NCI-H1092 (cell line): ENCODE measurements at places on chromosomes 6 and 20.
A peak's percentile ranks its signal among the peaks of the same experiment; 100 is the strongest.

GRCh38 chr6:39599973-39600372 is 125.2 kb downstream of the KIF6 start:
- DNase-seq, result no peak

DNA sequence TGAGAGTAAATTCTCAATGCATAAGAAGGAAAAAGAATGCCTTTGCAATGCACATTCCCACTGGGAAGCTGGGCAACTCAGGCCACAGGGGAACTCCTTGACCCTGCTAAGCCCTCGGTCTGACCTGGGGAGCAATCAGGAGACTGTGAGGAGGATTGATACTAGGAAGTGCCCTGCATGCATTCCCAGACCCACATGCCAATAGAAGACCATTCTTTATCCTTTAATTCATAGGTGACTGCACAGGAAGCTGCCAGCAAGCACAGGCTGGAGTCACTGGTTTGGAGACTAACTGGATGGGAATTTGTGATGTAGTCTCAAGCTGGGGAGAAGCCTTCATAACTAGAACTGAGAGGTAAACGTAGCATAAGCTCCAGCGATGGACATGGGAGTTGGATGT is 1012.7 kb downstream of the EYS start:
- no peak for DNase-seq

DNA sequence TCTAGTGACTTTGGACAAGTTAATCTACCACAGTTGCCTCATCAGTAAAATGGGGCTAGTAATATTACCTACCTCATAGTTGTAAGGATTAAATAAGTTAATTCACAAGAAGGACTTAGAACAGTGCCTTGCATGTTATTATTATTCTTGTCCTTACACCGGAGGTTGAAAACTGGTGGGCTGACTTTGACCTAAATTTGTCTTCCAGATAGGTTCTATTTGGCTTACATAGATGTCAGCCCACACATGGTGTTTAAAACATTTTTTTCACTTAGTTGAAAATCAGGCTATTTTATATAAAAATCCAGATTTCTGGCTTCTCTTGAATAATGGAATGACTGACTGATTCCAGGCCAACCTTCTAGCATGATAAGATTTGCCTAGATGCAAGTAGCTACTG is 3.2 kb downstream of the SYS1 start:
- no peak for DNase-seq

- no peak for DNase-seq
Observed at GRCh38 chr6:41691426-41692079, 43.9 kb downstream of the TFEB start.

DNA sequence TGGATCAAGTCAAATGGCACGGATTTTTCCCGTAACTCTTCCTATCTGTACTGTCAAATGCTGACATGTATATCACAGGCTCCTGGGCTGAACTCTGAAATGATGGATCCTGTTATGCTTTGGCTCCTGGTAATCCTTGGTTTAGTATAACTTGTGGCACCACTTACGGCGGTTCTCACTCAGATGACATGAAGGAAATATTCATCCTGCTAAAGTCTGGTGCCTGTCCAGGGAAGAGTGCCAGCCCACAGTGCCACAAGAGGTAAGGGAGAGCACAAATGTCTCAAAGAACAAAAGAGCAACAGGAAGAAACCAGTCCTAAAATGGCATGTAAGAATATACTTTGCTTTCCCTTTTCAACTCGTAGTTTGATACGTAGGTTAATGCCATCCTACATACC is 93.1 kb upstream of the TAB2 start:
- DNase-seq, result no peak

DNA sequence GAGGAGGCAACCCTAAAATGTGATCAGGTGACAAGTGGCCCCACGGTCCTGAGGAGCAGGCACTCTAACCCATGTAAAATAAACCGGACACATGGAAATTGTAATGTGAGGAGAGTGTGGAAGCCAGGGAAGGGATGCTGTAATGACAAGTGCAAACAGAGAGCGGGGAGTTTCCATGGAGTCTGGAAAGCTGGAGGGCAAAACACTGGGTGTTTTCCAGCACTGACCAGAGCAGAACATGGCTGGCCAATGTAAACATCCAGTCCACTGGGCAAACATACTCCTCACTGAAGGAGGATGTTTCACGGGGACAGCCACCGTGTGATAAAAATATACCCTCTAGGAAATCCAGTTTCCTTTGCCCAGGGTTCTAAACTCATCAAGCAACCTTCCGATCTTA is 219.0 kb upstream of the JARID2 start:
- DNase-seq, result peak; percentile 46

DNA sequence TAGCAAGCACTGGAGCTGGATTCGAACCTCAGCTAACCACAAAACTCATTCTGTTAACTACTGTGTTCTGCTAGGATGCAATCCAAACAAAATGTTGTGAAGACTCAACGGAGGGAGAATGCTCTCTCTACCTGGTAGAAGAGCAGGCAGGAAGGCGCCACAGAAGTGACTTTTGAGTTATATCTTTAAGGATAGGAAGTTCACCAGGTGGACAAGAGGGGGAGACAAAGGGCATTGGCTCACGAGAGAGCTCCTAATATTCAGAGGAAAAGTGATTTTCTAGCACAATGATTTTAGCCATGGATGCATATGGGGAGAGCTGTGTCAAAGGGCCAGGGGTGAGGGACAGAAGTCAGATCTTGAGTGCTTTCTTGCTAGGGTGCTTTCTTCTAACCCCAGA is 108.4 kb upstream of the MAFB start:
- no peak for DNase-seq

DNA sequence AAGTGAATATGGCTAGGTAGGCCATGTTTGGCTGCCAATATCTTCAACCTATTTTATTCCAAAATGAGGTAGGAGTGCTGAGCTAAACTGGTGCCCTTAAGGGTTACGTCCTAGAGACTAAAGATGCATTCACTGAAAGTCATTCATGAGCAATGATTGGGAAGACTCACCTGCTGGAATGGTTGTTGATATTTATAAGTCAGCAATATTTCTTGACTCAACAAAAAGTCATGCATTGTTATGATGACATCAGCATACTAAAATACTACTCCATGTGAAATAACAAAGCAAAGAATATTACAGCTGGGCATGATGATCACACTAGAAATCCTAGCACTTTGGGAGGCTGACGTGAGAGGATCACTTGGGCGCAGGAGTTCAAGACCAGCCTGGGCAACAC is 17.6 kb upstream of the NUP153 start:
- DNase-seq, result no peak

DNA sequence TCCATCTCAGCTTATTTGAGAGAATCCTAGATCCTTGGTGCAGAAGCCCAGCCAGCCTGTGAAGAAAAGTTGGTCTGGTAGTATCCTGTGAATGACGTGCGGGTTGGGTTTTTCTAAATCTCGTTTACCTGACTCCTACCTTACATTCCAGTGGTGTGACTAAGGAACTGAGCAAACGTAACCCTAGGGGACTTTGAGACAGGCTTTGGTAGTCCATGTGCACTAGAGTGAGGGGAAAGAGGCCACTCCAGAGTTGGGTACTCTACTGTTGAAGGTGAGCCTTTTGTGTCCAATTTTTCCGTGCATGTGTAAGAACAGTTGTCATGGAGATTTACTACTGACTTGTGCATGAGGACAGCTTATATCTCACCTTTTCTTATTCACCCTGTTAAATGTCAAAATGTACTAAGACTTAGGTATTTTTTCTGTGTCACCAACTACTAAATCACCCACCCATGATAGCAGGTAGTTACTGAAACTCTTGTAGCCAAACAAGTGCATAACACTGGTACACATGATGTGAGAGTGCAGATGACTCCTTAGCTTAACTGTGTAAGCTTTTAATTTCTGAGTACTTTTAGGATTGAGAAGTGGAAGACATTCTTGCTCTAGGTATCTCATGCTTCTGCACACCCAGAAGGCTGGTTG is 26.3 kb upstream of the PLCG1 start:
- no peak for DNase-seq

DNA sequence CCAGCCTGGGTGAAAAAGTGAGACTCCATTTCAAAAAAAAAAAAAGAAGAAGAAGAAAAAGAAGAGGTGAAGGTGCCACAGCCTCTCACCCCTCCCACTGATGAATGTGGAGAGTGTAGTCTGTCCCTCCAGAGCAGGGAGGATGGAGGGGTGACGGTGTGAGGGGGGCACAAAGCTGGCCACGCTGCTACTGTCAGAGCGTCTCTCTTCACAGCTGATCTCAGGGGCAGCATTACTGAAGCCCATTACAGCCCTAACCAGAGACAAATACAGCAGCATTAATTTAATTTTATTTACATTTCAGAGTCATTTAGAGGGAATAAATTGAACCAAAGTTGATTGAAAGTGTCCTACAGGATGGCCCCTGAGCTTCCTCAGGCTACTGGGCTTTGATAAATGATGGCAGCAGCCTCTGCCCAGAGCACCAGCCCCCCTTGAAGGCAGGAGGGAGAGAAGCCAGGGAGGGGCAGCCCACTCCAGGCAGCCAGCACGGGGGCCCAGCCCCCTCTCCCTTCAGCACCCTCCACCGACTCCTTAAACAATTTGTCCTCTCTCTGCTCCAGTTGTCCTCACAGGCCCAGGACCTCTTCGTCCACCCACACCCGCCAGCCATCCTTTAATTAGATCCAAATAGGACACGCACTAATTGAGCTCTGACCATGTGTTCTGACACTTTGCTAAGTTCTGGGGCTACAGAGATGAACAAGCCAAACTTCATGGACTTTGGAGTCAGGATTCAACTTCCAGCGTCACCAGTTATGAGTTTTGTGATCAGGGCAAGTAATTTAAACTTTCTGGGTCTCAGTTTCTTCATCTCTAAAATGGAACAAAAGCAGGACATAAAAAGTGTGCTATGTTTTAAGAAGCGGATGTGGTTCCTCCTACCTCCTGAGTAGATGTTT is 18.6 kb upstream of the ZFAND3 start:
- DNase-seq, result no peak

DNA sequence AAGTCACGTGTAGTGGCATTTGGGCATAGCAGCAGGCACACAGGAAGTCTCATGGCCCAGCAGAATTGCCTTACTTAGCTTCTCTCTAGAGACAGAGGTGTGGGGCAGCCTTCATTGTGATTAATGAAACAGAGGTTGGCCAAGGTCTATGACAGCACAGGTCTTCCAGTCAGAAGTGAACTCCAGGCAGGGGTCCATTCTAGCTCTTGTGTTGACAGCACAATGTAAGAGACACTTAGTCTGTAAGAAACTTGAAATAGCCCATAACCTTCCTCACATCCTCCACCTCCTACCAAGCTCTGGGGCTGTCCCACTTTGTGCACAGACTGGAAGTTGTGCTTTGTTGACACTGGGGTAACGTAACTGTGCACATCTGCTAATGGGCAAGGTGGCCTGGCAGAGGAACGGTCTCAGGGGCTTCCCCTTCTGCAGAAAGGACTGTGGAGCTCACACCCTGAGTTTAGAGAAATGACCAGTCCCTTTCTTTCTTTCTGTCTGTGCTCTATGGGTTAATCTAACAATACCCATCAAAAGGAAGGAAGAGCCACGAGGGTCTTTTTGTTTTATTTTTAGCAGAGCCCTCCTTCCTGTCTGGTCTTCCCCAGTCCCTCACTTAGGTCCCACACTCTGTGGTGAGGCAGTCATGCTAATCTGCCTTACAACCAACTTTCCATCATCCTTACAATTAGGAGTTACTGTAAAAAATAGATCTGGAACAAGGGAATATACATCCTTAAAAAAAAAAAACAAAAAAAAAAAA is 35.6 kb upstream of the TAGAP start:
- DNase-seq, result no peak

GRCh38 chr6:73691512-73691911 is 4.5 kb upstream of the CD109 start:
- no peak for DNase-seq

GRCh38 chr6:122610690-122611455 is 668 bp downstream of the PKIB start:
- peak; percentile 72 for DNase-seq

- no peak for DNase-seq
Observed at GRCh38 chr6:107495971-107496370, 6.1 kb downstream of the SOBP start.

DNA sequence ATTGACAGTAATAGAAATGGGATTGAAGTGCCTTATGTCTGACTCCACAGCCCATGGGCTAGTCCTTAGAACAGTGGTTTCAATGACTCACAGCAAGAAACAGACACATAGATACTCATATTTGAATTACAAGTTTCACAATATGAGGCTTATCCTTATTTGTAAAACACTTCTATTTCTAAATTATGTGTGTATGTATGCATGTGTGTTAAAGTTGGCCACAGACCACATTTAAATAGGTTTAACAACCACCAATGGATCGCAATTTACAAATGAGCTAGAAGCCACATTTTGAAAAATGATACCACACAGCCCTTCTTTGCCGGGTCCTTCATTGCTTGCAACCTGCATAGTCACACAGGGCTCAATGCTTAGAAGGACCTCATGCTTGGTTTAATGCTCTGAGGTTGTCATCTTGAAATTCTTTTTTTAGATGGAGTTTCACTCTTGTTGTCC is 157.8 kb upstream of the PREP start:
- no peak for DNase-seq

DNA sequence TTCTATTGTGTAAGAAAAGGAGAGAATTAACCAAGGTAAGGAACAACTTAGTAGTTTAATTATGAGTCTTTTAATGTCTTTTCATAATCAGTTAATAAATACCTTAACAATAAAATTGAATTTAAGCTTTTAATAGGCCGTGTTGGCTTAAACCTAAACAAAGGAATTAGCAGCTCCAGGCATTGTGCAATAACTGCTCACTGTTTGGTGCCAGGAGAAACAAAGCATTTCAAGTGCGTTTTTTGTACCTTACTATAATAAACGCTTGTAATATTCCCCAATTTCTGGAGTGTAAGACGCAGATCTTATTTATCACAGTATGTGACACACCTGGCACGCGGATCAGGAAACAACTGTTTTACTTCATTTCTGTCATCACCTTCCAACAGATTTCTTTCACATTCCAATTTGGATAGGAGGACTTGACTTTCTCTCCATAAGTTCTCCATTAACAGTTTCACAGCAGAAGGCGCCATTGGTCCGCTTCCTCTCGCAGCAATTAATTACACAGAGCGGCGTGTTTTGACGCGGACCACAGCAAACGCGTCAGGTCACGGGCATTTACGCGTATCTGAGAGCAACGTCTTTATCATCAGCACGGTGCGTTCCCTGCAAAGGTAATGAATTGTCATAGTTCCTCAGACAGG is 335.8 kb upstream of the NT5E start:
- no peak for DNase-seq
